ENCODE measurements at places on chromosomes 3 and 15.

DNA sequence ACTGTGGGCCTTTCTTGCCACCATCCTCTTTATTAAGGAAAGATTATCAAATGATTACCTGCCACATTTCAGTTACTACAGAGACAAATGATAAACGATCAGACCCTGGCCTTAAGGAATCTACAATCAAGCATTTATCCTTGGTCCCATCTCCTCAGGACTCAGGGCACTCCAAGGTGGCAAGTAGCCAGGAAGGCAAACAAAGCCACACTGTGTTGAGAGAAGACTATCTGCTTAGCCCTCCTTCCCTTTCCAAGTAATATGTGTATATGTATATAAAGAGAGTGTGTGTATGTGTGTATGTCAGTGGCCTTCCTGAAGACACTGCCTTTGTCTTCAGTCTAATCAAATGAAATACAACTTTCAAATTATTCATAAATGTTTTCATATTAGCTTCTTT lies 490.1 kb upstream of the ATP11B start:
- no peak for DNase-seq

- DNase-seq, result no peak
Observed at GRCh38 chr3:127226457-127226856, 33.5 kb downstream of the PRR23E start.

GRCh38 chr3:17432236-17432635 lies 310.2 kb downstream of the TBC1D5 start:
- no peak for DNase-seq

GRCh38 chr3:16364323-16364722 lies 99.3 kb downstream of the OXNAD1 start:
- DNase-seq, result no peak

DNA sequence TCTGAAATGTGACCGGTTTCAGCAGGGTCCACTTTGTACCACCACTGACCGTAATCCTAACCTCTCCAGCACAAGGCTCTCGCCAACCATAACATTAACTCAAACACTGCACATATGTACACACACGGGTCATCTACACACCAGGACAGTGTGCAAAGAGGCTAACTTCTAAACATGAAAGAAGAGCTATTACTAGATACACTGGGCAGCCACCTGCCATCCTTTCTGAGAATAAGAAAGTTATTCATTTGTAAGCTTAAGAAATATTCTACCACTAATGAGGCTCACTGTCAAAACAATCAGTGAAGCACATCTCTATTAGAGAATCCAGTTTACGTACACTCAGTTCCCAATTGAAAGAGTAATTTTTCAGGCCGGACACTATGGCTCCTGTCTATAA lies 59.1 kb upstream of the PARL start:
- DNase-seq, result no peak

- no peak for DNase-seq
Observed at GRCh38 chr15:42037656-42038055, 16.8 kb upstream of the PLA2G4E start.

DNA sequence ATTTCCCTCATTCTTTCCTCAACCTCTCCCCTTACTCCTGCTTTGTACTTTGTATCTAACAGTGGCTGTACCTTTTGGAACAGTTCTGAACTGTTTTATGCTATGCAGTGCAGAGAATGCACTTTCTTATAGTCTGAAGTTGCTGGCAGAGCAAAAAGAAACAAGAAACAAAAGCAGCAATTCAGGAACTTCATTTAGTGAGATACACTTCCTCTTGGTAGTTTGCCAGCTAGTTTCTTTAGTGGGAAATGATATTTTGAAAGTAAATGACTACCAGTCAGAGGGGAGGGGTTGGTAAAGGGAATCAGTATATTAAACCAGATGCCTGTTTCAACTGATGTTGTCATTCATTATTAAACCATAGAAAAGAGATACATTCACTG lies 55.0 kb upstream of the CHD2 start:
- peak; percentile 34 for DNase-seq

DNA sequence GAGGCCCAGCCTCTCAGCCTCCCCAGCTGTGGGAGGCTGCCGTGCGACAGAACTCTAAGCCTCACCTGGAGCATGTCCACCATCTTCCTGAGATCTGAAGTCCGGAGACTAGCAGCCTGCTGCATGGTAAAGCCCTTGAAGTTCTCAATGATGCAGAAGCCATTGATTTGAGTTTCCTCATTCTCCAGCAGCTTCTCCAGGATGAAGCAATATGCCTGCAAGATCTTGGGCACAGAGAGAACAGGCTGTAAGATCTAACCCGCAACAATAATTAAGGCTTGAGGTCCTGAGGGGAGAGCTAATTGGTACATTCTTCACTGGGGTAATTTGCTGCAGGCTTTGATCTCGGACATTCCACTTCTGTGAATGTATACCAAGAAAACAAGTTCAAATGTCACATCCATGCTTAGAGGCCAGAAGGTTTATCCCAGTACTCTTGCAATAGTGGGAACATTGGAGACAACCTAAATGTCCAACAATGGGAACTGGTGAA lies 9.7 kb downstream of the RLBP1 start:
- DNase-seq, result no peak

DNA sequence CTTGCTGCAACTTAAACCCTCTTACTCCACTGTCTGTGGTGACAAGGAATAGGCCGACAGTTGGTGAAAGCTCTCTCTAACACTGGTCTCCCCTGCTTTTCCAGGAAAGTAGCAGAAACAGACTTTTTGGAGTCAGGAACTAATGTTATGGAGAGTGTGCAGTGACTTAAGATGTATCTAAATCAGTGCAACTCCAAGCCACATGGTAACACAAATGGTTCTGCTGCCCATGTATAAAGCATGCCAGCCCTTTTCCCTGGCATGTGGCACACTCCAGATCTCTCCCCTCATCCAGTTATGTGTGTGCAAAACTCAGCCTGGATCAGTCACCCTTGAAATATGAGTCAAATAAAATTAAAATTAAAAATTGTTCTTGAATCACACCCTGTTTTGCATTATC lies 55.4 kb downstream of the SEMA5B start:
- DNase-seq, result no peak

GRCh38 chr15:38127306-38127771 lies 125.3 kb upstream of the SPRED1 start:
- DNase-seq, result no peak

DNA sequence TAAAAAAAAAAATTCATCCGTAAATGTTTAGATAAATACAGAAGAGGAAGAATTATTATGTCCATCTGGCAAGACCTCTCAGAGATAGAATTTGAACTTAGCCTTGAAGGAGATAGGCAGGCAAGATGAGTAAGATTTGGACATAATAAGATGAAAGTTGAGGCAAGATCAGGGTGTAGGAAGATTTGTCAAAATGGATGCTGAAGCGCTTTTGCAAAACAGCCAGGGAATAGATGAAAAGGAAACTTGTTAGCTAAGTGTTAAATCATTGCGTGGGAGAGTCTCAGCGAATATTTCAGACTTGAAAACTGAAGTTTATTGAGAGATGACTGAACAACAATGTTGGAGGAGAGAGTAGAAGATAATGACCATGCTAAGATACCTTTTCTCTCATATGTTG lies 7.2 kb downstream of the BRK1 start:
- DNase-seq, result no peak

DNA sequence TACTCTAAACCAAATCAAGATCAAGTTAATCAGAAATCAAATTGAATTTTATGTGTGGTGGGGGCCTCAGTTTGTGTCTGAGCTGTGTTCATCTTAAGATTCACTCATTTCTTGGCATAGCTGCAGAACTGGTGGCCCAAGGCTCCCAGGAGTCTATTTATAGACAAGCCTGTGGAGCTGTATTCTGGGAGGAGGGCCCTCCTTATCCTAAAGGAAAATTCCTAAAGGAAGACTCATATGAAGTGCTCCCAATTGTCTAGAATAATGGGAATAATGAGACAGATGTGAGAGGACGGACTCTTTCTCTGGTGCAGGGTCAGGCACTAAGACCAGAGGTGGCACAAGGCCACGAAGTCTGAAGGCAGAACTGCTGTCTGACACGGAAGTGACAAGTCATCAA lies 38.9 kb downstream of the C3orf85 start:
- no peak for DNase-seq

GRCh38 chr3:98980915-98981596 lies 79.6 kb upstream of the DCBLD2 start:
- no peak for DNase-seq

DNA sequence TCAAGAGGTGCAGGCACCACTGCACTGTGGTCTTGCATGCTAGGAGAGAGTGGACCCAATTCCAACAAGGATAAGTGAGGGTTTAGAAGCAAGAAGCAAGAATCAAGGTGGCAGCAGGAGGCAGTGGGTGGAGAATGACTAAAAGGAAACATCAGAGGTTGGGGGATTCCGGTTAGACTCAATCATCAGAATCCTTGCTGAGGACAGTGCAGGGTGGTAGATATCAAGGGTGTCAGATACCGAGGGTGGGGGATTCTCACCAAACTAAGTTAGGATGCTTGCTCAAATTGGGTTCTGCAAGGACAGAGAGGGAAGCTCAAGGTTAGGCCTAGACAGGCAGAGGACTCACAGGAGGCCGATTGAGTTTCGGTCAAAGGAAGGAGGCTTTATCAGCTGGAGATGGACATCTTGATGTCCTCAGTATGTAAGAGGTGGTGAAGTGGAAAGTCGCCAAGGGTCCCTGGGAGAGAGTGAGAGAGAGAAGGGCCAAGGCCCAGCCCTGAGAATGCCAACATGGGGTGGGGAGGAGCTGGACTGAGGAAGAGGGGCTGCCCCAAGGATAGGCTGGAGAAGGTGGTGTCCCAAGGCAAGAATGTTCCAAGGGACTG lies 102.2 kb downstream of the ARNT2 start:
- DNase-seq, result no peak

GRCh38 chr3:187740421-187741399 lies 4.6 kb downstream of the BCL6 start:
- DNase-seq, result no peak

GRCh38 chr3:185328324-185329004 lies 34.5 kb upstream of the MAP3K13 start:
- DNase-seq, result no peak

DNA sequence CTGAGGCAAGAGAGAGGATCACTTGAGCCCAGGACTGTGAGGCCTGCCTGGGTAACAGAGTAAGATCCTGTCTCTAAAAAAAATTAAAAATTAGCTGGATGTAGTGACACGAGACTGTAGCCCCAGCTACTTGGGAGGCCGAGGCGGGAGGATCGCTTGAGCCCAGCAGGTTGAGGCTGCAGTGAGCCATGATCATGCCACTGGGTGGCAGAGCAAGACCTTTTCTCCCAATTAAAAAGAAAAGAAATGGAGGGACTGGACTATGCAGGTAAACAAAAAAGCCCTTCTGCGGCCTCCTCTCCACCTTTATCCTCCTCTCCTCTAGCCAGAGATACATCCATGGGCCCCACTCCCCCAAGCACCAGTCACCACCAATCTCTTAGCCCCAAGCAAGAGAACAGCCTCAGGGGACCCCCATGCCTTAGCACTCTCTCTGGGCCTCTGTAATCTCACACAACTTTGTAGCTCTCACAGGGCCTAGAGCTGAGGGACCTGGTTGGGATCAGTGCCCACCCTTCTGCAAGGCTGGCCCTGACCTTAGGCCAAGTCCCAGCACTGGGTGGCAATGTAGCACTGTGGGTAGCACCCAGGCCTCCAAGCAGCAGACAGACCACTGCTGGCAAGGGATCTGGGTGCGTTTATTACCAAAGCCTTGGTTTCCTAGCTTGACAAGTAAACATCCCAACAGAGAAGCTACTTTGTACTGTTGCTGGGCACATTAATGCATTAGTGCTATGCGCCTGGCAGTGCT lies 43.4 kb downstream of the FAM174B start:
- no peak for DNase-seq

GRCh38 chr3:43921056-43921648 lies 230.4 kb downstream of the ABHD5 start:
- no peak for DNase-seq

GRCh38 chr3:149535333-149535685 lies 60.8 kb downstream of the TM4SF4 start:
- DNase-seq, result no peak

- DNase-seq, result no peak
Observed at GRCh38 chr3:158765518-158766205, 33.4 kb upstream of the RARRES1 start.

- no peak for DNase-seq
Observed at GRCh38 chr15:32646291-32646690, 4.8 kb downstream of the SCG5 start.

DNA sequence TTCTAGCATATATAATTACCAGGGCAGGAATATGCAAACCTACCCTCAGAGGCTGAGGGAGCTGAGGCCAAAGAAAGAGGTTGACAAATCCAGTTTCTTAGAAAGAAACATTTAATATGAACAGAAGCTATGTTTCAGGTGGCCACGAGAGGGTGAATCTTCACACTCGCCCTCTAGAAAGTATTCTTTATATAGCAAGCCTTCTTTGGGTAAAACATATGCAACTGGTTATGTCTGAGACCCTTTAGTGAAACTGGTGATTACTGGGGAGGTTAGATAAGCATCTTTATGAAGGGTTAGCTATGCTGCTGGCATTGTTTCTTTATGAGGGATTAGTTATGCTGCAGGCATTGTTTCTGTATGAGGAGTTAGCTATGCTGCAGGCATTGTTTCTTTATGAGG lies 50.7 kb upstream of the GOLGA6L2 start:
- no peak for DNase-seq

GRCh38 chr3:37990527-37990926 lies at the start of gene VILL:
Gene VILL (plus strand): TSS chr3:37990786. CDS start chr3:37993673, 2,887 bp downstream.
- DNase-seq, result no peak

DNA sequence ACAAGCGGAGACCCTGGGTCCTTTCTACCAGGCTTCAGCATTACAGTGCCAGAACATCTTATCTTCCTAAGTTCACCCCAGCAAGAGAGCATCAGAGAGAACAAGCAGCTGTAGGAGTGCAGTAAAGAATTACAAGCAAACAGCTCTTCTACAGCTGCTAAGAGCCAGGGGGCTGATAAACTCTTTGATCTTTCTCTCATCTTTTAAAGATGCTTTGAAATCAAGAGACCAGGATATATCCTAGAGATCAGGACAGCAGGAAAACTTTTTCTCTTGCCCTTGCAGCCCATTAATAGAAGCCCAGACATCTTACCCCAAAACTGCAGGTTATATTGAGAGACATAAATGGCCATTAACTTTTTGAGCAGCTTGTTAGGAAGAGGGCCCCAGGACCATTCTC lies 198.1 kb downstream of the RSL24D1 start:
- DNase-seq, result no peak

DNA sequence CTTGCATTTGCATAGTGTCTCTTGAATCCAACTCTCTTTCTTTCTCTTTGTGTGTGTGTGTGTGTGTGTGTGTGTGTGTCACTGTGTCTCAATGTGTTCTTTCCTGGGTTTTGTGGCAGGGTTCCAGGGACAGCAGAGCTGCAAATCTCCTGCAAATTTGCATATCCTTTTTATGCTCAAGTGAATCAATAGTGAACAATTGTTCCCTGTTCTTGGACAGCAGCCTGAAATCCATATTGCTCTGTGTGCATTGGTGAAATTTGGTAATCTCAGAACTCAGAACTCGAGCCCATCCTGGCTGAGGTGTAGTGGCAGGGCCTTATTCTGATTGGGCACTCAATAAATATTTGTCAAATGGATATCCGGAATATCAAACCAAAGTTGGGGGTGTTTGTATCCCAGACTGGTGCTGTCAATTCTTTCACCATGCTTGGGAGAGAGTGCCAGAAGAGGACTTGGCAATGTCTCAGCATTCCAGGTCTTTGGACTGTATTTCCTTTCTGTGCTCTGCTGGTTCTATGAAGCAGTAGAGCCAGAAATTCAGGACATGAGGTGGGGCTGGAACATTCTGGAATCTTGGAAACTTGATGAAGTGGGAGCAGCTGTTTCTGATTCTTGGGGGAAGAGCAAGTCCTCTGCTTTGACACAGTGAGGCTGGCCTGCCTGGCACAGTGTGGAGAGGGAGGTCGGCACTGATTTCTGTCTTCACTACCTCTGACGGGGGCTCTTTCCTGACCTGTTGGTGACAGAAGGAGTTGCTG lies 380.6 kb upstream of the C2CD4B start:
- DNase-seq, result no peak

GRCh38 chr15:64232400-64232799 lies 69.6 kb upstream of the PPIB start:
- DNase-seq, result no peak
